Stimulated activated CD4-positive, alpha-beta T cell treated with anti-CD3 and anti-CD28 coated beads, TNF-alpha, amount 100 ng/mL, for 48 hours (primary cell): ENCODE measurements at places on chromosomes 2 and 18.

DNA sequence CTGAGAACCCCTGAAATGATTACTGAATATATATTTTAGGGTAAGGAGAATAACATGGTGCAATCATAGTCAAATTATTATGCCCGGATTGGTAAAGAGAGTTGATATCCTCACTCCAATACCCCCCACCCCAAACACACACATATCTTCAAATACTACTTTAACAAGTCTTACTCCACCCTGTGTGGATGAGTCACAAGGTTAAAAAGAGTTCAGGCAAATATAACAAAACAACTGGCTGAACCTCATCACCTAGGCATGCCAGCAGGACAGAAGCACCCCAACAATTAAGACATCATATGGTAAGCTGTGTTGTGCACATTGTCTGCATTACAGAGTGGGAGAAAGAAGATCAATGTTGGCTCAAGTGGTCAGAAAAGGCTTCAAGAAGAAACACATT, 857.4 kb downstream of the TDRD15 start:
- no peak for DNase-seq

- DNase-seq, result no peak
These were observed 33.6 kb downstream of the CHRNA1 start for GRCh38 chr2:174730698-174731018.

DNA sequence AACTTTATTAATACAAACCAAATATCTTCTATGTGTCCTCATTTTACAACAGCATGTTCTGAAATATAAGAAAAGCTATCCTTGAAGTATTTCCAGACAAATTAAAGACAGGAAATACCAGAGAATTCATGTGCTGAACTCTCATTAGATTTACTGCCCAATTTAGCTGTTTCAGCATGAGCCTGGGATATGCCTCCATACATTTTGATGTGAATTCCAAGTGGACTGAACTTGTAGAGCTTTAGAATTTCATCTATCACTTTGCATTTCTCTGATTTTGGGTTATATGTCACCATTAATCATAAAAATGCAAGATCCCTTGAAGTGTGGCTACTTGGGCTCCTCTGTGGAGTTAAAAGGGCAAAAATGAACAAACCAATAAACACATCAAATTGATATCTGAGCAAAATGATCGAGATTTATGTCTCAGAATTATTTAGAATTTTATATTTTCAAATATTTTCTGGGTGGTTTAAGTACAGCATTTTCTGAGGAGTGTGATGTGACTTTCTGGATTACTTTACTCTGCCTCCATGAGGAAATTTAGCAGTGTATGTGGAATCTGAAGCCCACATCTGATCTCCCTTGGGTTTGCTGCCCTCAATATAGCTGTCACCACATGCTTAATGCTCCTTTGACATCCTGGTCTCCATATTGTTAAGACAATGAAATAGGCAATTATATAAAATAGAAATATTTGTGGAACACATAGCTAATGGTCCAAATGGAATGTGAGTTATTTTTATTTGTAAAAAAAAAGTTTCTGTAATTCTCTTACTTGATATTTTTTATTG, 206.6 kb upstream of the RBMS1 start:
- no peak for DNase-seq

- DNase-seq, result no peak
These were observed 504.3 kb downstream of the DCC start for GRCh38 chr18:52844323-52844722.

- DNase-seq, result no peak
These were observed 65.6 kb downstream of the CYB5A start for GRCh38 chr18:74226156-74226555.

- no peak for DNase-seq
These were observed 189.5 kb upstream of the HDAC4 start for GRCh38 chr2:239590276-239590675.

DNA sequence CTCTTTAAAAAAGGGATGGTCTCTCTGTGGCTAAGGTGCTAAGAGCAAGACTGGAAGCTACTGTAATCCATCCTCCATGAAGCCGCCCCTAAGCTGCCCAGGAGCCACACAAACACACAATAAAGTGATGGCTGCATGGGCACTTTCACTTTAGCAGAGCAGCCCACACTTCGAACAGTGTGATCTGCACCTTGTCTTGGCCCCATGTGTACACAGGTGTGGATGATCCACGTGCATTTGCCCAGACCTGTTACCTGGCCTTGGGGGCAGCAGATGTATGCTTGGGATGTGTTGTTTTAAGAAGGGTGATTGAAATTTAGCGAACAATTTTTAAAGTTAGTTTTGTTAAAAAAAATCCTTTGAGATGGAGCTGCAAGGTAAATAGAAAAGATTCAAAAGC, 39.9 kb downstream of the TMEM178A start:
- DNase-seq, result no peak

DNA sequence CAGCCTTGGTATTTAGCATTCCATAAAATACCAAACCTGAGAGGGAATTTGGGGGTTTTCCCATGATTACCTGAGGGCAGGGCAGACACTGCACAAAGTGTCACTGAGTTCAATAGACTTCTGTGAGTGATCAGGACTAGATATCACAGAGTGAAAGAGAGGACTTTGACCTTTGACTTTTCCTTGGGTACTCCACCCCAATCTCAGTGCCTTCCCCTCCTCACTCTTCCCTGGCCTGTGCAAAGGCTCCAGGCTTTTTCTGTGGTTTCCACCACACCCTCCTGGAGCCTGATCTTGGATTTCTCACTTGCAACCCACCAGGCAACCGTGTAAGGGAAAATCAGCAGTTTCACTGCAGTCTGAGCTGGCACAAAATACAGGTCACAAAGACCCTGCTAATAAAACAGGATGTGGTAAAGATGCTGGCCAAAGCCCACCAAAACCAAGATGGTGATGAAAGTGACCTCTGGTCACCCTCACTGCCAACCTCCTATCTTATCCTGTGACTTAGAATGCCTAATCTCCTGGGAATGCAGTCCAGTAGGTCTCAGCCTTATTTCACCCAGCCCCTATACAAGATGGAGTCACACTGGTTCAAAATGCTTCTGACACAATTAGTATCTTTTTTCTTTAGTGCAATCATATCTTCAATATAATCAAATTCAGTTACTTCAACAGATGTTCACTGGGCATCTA, 64.0 kb downstream of the BOD1L2 start:
- no peak for DNase-seq

DNA sequence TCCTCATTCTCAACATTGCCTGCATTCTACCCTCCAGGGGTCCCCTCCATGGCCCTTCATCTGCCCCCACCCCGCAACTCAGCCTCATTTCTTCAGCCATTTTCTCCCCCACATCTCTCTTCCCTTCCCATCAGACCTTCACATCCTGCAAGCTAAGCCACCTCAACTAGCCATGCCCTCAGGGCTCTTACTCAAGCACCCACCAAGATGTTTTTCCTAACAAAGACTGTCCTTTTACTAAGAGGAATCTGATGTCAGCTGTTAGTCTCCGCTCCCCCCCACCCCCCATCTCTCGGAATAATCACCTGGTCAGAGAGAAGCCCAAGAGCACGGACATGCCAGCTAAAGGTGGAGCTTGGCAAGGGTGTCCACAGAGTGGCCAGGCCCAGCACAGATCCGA, 4.7 kb upstream of the CAPN10 start:
- no peak for DNase-seq

GRCh38 chr2:163800951-163801381, 65.2 kb upstream of the FIGN start:
- DNase-seq, result no peak

GRCh38 chr2:47009253-47009767, 93.7 kb upstream of the MCFD2 start:
- DNase-seq, result no peak

DNA sequence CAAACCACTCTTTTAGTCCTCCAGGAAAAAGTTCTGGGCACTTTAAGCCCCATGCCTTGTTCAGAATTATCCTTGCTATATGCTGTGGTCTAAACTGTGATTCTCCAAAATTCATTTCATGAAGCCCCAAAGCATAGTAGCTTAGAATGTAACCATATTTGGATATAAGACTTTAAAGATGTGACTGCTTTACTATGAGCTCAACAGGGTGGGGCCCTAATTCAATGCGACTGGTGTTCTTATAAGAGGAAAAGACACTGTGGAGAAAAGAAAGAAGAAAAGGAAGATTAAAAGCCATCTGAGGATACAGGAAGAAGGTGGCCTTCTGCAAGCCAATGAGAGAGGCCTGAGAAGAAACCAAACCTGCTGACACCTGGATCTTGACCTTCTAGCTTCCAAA, 174.8 kb downstream of the GALNT13 start:
- DNase-seq, result no peak

DNA sequence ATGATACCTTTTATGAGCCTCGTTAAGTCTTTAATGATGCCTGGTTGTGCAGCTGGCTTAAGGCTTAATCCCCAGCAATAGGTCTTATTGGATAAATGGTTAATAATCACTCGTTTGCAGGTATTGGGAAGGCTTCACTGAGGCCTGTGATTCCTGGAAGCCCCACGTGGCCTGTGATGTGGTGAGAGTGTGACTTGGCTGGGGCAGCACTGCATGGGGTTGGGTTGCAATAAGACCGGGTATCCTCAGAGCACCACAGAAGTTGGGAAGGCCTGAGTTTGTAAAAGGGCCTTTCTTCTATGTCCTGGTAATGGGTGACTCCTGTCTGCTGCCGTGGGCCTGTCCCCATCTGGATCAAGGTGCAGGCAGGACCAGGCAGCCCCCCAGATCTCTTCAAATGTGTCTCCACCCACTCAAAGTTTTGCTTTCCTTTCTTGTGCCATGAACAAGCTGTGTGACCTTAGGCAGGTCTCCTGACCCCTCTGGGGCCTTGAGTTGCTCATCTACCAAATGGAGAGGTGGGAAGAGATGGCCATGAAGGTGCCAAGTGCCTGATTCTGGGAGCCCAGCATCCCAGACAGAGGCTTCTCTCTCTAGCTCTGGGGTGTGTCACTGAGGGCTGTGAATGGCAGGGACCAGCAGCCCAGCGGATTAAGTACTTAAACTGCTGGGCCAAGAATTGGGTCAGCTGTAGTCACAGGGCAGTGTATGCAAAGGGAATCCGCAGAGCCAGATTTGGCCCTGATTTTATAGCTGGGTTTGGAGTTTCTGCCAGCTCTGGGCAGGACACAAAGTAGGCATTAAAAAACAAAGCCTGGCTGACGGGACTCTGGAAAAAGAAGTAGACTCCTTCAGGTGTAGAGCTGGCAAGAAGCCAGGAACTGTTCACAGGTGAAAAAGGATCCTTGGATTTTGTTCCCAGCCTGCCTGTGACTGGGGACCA, 24.4 kb downstream of the LBH start:
- DNase-seq, result no peak

- DNase-seq, result no peak
These were observed 9.2 kb downstream of the SGPP2 start for GRCh38 chr2:222433332-222434173.

- peak; percentile 58 for DNase-seq
These were observed 16.3 kb downstream of the FOSL2 start for GRCh38 chr2:28408764-28409599.

DNA sequence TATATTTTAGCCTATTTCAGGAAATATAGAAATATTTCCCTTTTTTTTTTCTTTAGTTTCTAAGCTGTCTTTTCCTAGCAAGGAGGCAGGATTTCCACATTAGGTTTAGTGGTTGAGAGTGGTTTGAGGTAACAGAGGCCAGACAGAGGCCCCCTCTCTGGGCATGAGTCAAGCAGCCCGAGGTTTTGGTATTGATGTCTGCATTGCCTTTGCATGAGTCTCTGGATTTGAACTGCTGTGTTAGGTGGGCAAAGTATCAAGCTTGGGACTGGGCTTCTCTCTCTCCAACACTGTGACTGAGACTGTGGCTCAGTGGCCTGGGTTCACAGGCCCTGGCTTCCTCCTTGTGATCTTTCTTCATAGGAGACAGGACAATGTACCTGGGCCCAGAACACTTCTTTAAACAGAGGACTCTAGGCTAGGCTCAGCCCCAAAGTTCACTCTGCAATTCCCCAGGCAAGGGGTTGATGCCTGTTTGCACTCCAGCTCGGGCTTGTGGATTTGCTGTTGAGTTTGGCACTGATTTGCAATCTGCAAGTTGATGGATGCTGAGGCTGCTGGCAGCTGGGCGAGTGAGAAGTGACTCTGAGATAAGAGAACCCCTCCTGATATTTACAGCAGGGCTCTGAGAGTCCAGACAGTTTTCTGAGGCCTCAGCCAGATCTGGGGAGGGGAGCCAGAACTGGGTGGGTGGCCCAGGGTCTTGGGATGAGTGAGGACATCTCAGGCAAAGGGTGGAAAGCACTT, 271.2 kb downstream of the EN1 start:
- DNase-seq, result no peak

DNA sequence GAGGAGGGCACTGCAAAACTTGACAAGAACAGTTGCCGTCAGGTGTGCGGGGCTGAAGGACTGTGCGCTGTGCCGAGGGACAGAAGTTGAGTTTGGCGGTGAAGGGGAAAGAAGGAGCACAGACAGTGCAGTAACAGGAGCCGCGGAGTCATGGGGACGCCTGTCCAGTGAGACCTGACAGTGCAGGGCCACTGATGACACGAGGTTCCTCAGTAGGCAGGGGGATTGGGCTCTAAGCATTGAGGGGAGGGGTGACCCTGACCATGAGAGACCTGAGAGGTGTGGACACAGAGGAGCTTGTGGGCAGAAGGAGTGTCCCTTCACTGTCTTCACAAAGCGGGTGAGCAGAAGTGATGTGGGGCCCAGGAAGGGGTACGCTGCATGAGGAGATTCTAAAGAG, 104.8 kb downstream of the MTCL1 start:
- no peak for DNase-seq

DNA sequence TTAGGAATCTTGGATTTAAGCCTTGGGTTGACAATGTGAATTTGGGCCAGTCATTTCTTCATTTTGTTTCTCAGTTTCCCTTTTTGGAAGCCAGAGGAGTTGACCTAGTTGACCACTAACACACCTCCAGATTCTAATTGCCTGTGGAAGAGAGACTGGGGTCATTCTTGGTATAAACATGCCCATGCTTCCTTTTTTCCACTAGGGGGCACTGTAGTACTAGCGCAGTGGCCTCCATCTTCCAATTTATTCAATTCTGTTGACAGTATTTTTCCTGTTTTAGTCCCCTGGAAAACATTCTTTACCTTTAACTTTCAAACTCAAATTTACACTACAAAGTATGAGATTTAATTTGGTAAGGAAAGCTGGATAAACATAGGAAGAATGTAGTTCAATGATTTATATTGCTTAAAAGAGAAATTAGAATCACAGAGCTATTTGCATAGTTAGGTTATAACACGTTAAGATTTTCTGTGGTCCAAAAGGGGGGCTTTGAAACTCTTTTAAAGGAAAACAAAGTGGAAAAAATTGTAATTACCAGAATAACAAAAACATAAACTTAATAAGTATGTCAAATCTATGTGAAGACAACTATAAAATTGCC, 57.5 kb upstream of the AGPS start:
- DNase-seq, result no peak
